ENCODE measurements at places on chromosomes 6 and 20.

DNA sequence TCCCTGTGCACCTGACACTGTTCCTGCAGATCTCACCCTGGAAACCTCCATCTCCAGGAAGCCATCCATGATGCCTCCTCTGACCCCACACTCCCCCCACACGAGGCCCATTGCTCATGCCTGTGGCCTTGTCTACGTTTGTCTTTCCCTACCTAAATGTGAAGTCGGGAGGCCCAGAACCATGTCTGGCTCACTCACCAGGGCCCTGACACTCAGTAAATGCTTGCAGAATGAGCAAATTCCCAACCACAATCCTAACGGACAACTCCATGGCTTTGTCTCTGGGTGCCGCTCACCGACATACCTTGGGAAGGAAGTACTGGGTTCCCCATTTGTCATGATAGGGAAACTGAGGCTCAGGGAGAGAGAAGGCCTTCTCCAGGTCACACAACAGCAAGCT is 7.3 kb downstream of the PEDS1 start:
- DNase-seq, result no peak

GRCh38 chr6:42984924-42985475 is 630 bp downstream of the PPP2R5D start:
- no peak for DNase-seq

GRCh38 chr20:15977758-15978157 is 595.5 kb downstream of the KIF16B start:
- DNase-seq, result no peak

DNA sequence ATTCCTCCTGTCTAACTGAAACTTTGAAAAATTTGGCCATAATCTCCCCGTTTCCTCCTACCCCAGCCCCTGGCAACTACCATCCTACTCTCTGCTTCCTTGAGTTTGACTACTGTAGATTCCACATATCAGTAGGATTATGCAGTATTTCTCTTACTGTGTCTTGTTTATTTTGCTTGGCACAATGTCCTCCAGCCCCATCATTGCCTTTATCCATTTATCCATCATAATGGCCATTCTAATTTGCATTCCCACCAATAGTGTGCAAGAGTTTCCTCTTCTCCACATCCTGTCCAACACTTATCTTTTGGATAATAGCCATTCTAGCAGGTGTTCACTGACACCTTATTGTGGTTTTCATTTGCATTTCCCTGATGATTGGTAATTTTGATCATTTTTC is 202.3 kb downstream of the THBS2 start:
- no peak for DNase-seq

DNA sequence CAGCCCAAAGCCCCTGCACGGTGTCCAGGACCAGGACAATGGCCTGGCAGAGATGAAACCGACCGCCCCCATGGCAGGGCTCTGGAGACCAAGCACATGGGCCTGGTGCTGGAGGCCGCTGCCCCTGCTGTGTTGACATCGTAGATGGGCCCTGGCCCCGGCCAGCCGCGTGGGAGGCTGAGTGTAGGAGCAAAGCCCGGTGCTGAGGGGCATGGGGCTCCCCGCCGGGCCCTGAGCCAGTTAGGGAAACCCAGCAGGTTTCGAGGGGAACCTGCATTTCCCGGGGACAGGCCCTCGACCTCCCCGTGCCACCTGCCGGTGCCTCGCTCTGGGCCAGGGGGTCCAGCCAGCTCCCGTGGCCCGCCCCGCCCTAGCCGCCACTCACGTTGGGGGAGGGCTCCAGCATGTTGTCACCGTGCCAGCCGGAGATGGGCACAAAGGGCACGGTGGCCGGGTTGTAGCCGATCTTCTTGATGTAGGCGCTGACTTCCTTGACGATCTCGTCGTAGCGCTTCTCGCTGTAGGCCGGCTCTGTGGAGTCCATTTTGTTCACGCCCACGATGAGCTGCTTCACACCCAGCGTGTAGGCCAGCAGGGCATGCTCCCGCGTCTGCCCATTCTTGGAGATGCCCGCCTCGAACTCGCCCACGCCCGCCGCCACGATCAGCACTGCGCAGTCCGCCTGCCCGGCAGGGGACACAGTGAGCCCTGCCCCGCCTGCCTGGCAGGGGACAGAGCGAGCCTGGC is 4.3 kb downstream of the EEF1A2 start:
- no peak for DNase-seq
